ENCODE measurements at places on chromosomes 16 and 17. TPM values are rescaled to one million over a fixed set of nuclear protein-coding genes. Genes with fewer than 3 reads are reported as not detected.

GRCh38 chr16:23362460-23363317, 60.6 kb downstream of the SCNN1B start:
- no peaks in the 10 kb centered on the region for H3K4me1 ChIP-seq
- no peak overlapping the region for H3K27ac ChIP-seq
- H3K4me3 ChIP-seq: no peak overlapping the region
- DNase-seq: no peak
- peaks cover 2% of the 10 kb centered on the region for H3K27me3 ChIP-seq
- H3K36me3 ChIP-seq: no peaks in the 10 kb centered on the region

DNA sequence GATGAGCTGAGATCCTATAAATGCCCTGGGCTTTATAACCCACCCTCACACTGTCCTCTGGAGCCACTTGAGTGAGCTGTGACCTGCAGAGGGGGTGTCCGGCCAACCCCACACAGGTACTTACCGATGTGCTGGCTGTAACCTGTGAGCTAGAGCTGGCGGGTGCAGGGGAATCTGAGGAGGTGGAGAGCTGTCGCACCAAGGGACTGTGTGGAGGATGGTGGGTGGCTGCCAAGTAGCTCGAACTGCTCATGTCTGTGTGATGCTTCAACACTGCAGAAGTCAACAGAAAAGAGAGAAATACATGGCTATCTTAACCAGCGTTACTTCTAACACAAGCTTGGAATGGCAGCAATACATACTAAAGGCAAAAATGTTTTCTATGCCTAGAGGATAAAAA, 39.4 kb downstream of the STH start:
- no peak overlapping the region for H3K27ac ChIP-seq
- H3K27me3 ChIP-seq: no peaks in the 10 kb centered on the region
- peaks cover 53% of the 10 kb centered on the region for H3K36me3 ChIP-seq
- no peak for DNase-seq
- H3K4me1 ChIP-seq: no peaks in the 10 kb centered on the region

GRCh38 chr16:17321824-17322223, 148.9 kb downstream of the XYLT1 start:
- H3K27me3 ChIP-seq: no peaks in the 10 kb centered on the region
- no peak overlapping the region for H3K27ac ChIP-seq
- DNase-seq: no peak

DNA sequence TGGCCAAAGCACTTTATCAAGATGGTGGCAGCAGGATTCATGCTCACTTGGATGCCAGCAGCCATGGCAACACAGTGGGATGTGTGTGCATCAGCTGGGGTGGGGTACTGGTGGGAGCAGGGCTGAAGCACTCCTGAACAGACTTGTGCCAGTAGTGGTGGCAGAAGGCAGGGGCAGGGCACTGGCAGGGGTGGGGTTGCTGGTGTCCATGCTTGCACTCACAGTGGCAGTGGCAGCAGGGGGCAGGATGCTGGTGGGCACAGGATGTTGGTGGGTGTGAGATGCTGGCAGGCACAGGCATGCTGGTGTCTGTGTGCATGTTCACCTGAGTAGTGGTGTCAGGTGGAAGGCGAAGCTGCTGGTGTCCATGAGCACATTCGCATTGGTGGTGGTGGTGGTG, 161.0 kb upstream of the PMFBP1 start:
- no peak overlapping the region for H3K4me3 ChIP-seq
- H3K36me3 ChIP-seq: no peaks in the 10 kb centered on the region
- H3K27me3 ChIP-seq: no peaks in the 10 kb centered on the region

- no peaks in the 10 kb centered on the region for H3K36me3 ChIP-seq
- H3K4me1 ChIP-seq: peaks cover 7% of the 10 kb centered on the region
- no peaks in the 10 kb centered on the region for H3K27me3 ChIP-seq
- no peak for DNase-seq
- H3K4me3 ChIP-seq: no peak overlapping the region
Measured at GRCh38 chr17:28030386-28030785, 12.1 kb upstream of the NLK start.

DNA sequence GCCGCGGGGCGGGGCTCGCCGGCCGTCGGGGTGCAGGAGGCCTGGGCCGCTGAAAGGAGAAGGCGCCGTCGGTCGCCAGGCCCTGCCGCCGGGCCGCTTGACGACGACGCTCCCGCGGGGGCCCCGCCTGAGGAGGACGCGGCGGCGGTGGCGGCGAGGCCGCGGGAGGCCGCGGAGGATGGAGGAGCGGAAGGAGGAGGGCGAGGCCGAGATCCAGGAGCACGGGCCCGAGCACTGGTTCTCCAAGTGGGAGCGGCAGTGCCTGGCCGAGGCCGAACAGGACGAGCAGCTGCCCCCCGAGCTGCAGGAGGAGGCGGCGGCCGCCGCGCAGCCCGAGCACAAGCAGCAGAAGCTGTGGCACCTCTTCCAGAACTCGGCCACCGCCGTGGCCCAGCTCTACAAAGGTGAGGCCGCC, 430 bp downstream of the HAPSTR1 start:
- H3K36me3 ChIP-seq: peaks cover 14% of the 10 kb centered on the region
- peak overlapping the region; percentile 98 for H3K27ac ChIP-seq
- no peak for DNase-seq

- H3K36me3 ChIP-seq: peaks cover 2% of the 10 kb centered on the region
- H3K4me1 ChIP-seq: peaks cover 7% of the 10 kb centered on the region
- no peak overlapping the region for H3K4me3 ChIP-seq
- H3K27me3 ChIP-seq: no peaks in the 10 kb centered on the region
- DNase-seq: no peak
Measured at GRCh38 chr17:28112181-28112580, 69.7 kb downstream of the NLK start.

DNA sequence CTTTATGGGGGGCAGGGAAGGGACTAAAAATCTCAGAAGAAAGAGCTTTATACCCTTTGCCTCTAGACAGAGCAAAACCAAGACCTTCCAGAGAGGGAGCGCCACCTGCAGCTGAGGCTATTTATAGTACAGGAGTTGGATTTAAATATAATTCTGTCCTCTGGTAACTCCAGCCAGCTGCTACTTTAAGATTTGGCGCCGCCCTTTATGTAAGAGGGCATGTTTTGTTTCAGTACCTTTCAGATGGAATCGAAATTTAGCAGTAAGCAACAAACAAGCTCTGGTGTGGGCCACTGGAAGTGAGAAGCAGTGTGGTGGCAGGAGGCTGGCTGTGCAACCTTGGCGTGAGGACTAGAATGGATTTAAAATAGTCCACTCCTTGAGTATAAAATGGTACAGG, 5.2 kb upstream of the GUCY2D start:
- H3K36me3 ChIP-seq: no peaks in the 10 kb centered on the region
- H3K27ac ChIP-seq: no peak overlapping the region
- no peak overlapping the region for H3K4me3 ChIP-seq
- no peaks in the 10 kb centered on the region for H3K4me1 ChIP-seq

- no peak overlapping the region for H3K4me3 ChIP-seq
- peak overlapping the region; percentile 36 for H3K27ac ChIP-seq
- H3K36me3 ChIP-seq: no peaks in the 10 kb centered on the region
- no peaks in the 10 kb centered on the region for H3K27me3 ChIP-seq
- peaks cover 5% of the 10 kb centered on the region for H3K4me1 ChIP-seq
- no peak for DNase-seq
Measured at GRCh38 chr17:40218006-40218739, 931 bp upstream of the WIPF2 start.

DNA sequence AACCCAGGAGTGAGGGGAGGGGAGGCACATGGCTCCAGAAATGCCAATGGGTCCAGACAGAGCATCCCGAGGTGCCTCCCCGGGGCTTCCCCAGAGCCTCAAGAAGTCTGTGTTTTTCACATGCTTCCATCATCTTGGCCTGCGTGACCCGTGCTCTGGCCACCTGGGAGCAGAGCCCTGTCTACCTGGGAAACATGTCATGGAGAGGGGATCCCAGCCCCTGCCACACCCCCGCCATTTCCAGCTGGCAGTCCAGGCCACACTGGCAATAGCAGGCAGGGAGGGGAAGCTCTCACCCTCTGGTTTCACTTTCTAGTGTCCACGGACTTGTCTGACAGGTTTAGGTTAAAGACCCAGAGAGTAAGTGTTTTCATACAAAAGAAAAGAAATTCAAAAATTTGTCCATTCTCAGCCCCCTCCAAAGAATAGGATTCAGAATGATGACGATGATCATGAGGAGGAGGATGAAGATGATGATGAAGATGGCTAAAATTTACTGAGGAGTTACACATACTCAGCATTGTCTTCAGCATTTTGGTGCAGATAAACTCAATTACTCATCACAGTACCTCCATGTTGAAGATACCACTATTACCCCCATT, 9.0 kb downstream of the SMIM5 start:
- no peaks in the 10 kb centered on the region for H3K27me3 ChIP-seq
- H3K4me3 ChIP-seq: no peak overlapping the region
- no peak overlapping the region for H3K27ac ChIP-seq
- H3K36me3 ChIP-seq: peaks cover 14% of the 10 kb centered on the region
- no peak for DNase-seq
- no peaks in the 10 kb centered on the region for H3K4me1 ChIP-seq

- no peak for DNase-seq
- H3K36me3 ChIP-seq: no peaks in the 10 kb centered on the region
- no peak overlapping the region for H3K4me3 ChIP-seq
- no peak overlapping the region for H3K27ac ChIP-seq
- no peaks in the 10 kb centered on the region for H3K27me3 ChIP-seq
Measured at GRCh38 chr16:78695391-78695790, 595.9 kb downstream of the WWOX start.

GRCh38 chr17:57002904-57003303, 25.0 kb downstream of the SCPEP1 start:
- H3K4me3 ChIP-seq: no peak overlapping the region
- no peak overlapping the region for H3K27ac ChIP-seq
- DNase-seq: no peak
- H3K4me1 ChIP-seq: no peaks in the 10 kb centered on the region
- H3K36me3 ChIP-seq: 0 out of 2 replicates have a peak, but pooled peaks cover 3% of the 10 kb centered on the region

DNA sequence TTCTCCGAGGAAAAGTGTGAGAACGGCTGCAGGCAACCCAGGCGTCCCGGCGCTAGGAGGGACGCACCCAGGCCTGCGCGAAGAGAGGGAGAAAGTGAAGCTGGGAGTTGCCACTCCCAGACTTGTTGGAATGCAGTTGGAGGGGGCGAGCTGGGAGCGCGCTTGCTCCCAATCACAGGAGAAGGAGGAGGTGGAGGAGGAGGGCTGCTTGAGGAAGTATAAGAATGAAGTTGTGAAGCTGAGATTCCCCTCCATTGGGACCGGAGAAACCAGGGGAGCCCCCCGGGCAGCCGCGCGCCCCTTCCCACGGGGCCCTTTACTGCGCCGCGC, at the start of gene ERBB2:
Gene ERBB2, plus strand, starts transcription at position 247 of the 330 bp plus-strand sequence. CDS start 175 bp downstream, outside the sequence.
- DNase-seq: peak; percentile 73
- H3K4me3 ChIP-seq: peak within 1 kb of the TSS; percentile 90
- H3K36me3 ChIP-seq: no peaks in the 10 kb centered on the region
- H3K4me1 ChIP-seq: peaks cover 18% of the 10 kb centered on the region
- peak within 1 kb of the TSS; percentile 46 for H3K27ac ChIP-seq

DNA sequence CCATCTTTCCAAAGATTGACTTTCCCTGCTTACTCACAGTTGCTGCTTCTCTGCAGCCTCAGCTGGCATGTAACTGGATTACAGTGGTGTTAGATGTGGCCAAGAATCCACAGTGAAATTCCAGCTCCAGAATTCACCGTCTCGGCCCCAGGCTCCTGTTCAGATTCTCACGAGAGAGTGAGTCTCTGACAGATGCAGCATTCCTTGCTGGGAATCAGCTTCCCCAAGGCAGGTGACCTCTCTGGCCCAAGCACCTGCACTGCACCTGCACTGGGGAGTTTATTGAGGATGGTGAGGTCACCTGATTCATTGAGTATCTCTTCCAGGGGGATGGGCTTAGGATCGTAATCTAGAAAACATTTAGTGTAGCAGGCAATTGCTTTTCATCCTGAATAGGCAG, 600.5 kb upstream of the RBFOX1 start:
- H3K36me3 ChIP-seq: no peaks in the 10 kb centered on the region
- no peak overlapping the region for H3K27ac ChIP-seq
- no peaks in the 10 kb centered on the region for H3K4me1 ChIP-seq
- no peak for DNase-seq
- no peaks in the 10 kb centered on the region for H3K27me3 ChIP-seq

DNA sequence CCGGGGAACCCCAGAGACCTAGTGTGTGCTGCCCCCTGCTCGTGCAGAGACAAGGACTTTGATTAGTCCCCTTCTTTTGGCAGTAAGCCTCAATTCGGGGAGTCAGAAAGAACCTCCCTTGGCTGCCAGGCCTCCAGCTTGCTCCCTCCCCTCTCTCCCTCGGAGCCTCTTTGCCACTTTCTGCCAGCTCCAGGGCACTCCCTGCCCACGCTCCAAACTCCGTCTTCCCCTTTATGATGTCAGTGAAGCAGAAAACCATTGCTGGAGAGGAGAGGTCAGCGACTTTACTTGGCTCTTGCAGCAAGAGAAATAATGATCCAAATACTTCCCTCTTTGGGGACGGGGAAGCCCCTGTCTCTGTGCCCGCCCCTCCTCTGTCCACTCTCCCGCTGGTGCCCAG, 28.1 kb downstream of the TTYH2 start:
- no peak for DNase-seq
- no peaks in the 10 kb centered on the region for H3K27me3 ChIP-seq
- no peak overlapping the region for H3K27ac ChIP-seq

DNA sequence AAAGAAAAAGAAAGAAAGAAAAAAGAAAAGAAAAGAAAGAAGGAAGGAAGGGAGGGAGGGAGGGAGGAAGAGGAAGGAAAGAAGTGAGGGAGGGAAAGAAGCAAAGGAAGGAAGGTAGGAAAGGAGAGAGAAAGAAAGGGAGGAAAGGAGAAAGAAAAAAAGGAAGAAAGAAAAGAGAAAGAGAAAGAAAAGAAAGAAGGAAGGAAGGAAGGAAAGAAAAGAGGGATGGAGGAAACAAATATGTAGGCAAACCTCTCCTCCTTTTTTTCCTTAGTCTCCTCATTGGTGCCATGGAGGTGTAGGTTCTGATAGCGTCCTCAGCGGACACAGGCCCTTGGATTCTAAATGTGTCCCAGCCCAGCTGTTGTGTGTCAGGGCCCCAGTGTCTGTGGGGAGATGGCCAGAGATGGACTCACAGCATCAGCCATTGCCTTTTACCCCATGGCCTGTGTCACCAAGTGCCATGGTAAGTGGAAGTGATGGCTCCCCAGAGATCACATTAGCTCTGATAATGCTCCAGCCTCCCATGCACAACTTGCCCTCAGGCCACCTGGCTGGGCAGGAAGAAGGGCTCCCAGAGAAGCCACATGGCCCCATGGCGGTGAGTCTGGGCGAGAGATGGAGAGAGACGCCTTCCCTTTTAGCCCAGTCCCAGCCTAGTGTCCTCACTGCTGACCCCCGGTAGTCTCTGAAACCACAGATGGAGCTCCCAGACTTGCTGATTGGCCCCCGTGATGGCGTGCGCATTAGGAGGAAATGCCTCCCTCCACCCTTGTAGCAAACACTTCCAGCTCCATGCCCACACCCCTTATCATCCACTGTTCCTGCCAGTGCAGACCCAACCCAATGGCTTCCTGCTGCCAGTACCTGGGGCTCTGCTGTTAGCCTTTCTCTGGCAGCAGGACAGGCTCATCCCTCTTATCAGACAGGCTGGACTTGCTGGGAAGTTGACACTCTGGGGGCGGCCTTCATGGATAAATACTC, 3.7 kb upstream of the SLC6A2 start:
- H3K36me3 ChIP-seq: no peaks in the 10 kb centered on the region
- no peaks in the 10 kb centered on the region for H3K4me1 ChIP-seq
- no peak overlapping the region for H3K27ac ChIP-seq
- peaks cover 64% of the 10 kb centered on the region for H3K27me3 ChIP-seq
- no peak overlapping the region for H3K4me3 ChIP-seq
- DNase-seq: no peak

The TBC1D3G gene
- not detected for polyA plus RNA-seq

The SLC5A11 gene
- not detected for polyA plus RNA-seq

The CD300H gene
- not detected for polyA plus RNA-seq

The MRPS7 gene
- 70.3 TPM for polyA plus RNA-seq

The MMP15 gene
- polyA plus RNA-seq: 0.69 TPM

The SPIRE2 gene
- polyA plus RNA-seq: 1.9 TPM

The ZMYND15 gene
- 0.14 TPM for polyA plus RNA-seq

The UMOD gene
- polyA plus RNA-seq: not detected

The CCDC43 gene
- polyA plus RNA-seq: 9.3 TPM

All from IMR-90 (cell line).